A549 treated with AZD2906 at 1 μM for 4 hours (cell line): ENCODE measurements at places on chromosomes 7 and 10. TPM values are rescaled to one million over a fixed set of nuclear protein-coding genes. Genes with fewer than 3 reads are reported as not detected.

The FOXI2 gene
- total RNA-seq = not detected in 5 replicates

The CFAP69 gene
- total RNA-seq = 1.2 to 2.5 TPM (median 2.0 TPM) in 5 replicates

The UNCX gene
- 0.05 to 0.06 TPM in 2 of 5 replicates, not detected in the others for total RNA-seq

The STAG3 gene
- total RNA-seq = 0.14 to 0.42 TPM (median 0.18 TPM) in 5 replicates

The SEMA3C gene
- total RNA-seq = 46.8 to 78.3 TPM (median 66.1 TPM) in 5 replicates

The LRRC17 gene
- total RNA-seq = 0.07 to 0.14 TPM (median 0.09 TPM) in 3 of 5 replicates, not detected in the others

The FKBP6 gene
- total RNA-seq = not detected in 5 replicates

The ACBD7 gene
- 1.0 to 1.4 TPM (median 1.2 TPM) in 5 replicates for total RNA-seq

The PTPN20 gene
- 3.1 to 4.3 TPM (median 3.6 TPM) in 5 replicates for total RNA-seq

The MARCHF5 gene
- 32.4 to 35.3 TPM (median 34.6 TPM) in 5 replicates for total RNA-seq

The CPXM2 gene
- not detected in 5 replicates for total RNA-seq

The OIT3 gene
- total RNA-seq = 0.02 to 0.06 TPM (median 0.05 TPM) in 3 of 5 replicates, not detected in the others

The SFMBT2 gene
- total RNA-seq = 5.9 to 7.6 TPM (median 7.0 TPM) in 5 replicates

The ACSL5 gene
- total RNA-seq = 0.25 to 0.60 TPM (median 0.33 TPM) in 5 replicates

The SEMA3D gene
- 0.05 to 0.07 TPM (median 0.05 TPM) in 4 of 5 replicates, not detected in the other for total RNA-seq

The CCNY gene
- 52.2 to 62.8 TPM (median 53.3 TPM) in 5 replicates for total RNA-seq

The LRRC18 gene
- total RNA-seq = not detected in 5 replicates

The OR2F1 gene
- total RNA-seq = not detected in 5 replicates

The EPDR1 gene
- total RNA-seq = 74.8 to 78.9 TPM (median 76.1 TPM) in 5 replicates

The UTF1 gene
- not detected in 5 replicates for total RNA-seq

The SLC16A9 gene
- 0.07 to 0.20 TPM (median 0.13 TPM) in 5 replicates for total RNA-seq

The USP6NL gene
- 10.8 to 13.0 TPM (median 11.8 TPM) in 5 replicates for total RNA-seq

The SPDYE2B gene
- total RNA-seq = not detected in 5 replicates

The ABCB1 gene
- total RNA-seq = 0.08 to 0.22 TPM (median 0.15 TPM) in 4 of 5 replicates, not detected in the other

The DMBT1 gene
- total RNA-seq = 0.20 to 0.30 TPM (median 0.24 TPM) in 5 replicates

The SPRN gene
- total RNA-seq = 0.30 to 0.39 TPM (median 0.32 TPM) in 5 replicates

The DNMBP gene
- total RNA-seq = 16.2 to 25.3 TPM (median 20.9 TPM) in 5 replicates

The FZD8 gene
- total RNA-seq = 3.2 to 5.4 TPM (median 4.6 TPM) in 5 replicates

The COL1A2 gene
- 0.08 to 0.10 TPM in 2 of 5 replicates, not detected in the others for total RNA-seq

The GDF2 gene
- total RNA-seq = not detected in 5 replicates

The RBP4 gene
- 5.6 to 10.8 TPM (median 9.0 TPM) in 5 replicates for total RNA-seq

The HTR5A gene
- not detected in 5 replicates for total RNA-seq

The HYAL4 gene
- total RNA-seq = 0.05 TPM in 1 of 5 replicates, not detected in the others

The DEPP1 gene
- total RNA-seq = 2.3 to 3.6 TPM (median 3.1 TPM) in 5 replicates

The PKD1L1 gene
- total RNA-seq = 0.09 to 0.29 TPM (median 0.12 TPM) in 5 replicates

The TRUB1 gene
- 12.6 to 14.7 TPM (median 14.3 TPM) in 5 replicates for total RNA-seq

The NPSR1 gene
- total RNA-seq = not detected in 5 replicates

The PPP1R9A gene
- total RNA-seq = 2.7 to 4.0 TPM (median 3.5 TPM) in 5 replicates

The TFR2 gene
- 2.1 to 2.8 TPM (median 2.5 TPM) in 5 replicates for total RNA-seq

The LRRTM3 gene
- not detected in 5 replicates for total RNA-seq

The GIMAP2 gene
- total RNA-seq = not detected in 5 replicates

The C10orf90 gene
- 2.7 to 3.1 TPM (median 2.7 TPM) in 5 replicates for total RNA-seq

The WNT2 gene
- total RNA-seq = 0.05 TPM in 1 of 5 replicates, not detected in the others

The JCAD gene
- total RNA-seq = 21.2 to 28.4 TPM (median 21.5 TPM) in 5 replicates

The TMEM60 gene
- total RNA-seq = 25.4 to 28.0 TPM (median 26.9 TPM) in 5 replicates

The GIMAP4 gene
- total RNA-seq = not detected in 5 replicates

The PON1 gene
- total RNA-seq = 0.52 to 1.6 TPM (median 0.97 TPM) in 5 replicates

The ZCWPW1 gene
- total RNA-seq = 1.1 to 1.9 TPM (median 1.5 TPM) in 5 replicates

The GSTO2 gene
- total RNA-seq = 1.5 to 2.2 TPM (median 1.8 TPM) in 5 replicates

The SLC26A5 gene
- not detected in 5 replicates for total RNA-seq

The HOXA2 gene
- 0.40 to 0.85 TPM (median 0.76 TPM) in 5 replicates for total RNA-seq

The PRKCQ gene
- total RNA-seq = 3.3 to 4.5 TPM (median 3.8 TPM) in 5 replicates

The EGR2 gene
- total RNA-seq = 0.22 to 0.32 TPM (median 0.29 TPM) in 5 replicates
